K562 (cell line): ENCODE measurements at places on chromosomes 5 and 9. TPM values are rescaled to one million over a fixed set of nuclear protein-coding genes. Genes with fewer than 3 reads are reported as not detected.

DNA sequence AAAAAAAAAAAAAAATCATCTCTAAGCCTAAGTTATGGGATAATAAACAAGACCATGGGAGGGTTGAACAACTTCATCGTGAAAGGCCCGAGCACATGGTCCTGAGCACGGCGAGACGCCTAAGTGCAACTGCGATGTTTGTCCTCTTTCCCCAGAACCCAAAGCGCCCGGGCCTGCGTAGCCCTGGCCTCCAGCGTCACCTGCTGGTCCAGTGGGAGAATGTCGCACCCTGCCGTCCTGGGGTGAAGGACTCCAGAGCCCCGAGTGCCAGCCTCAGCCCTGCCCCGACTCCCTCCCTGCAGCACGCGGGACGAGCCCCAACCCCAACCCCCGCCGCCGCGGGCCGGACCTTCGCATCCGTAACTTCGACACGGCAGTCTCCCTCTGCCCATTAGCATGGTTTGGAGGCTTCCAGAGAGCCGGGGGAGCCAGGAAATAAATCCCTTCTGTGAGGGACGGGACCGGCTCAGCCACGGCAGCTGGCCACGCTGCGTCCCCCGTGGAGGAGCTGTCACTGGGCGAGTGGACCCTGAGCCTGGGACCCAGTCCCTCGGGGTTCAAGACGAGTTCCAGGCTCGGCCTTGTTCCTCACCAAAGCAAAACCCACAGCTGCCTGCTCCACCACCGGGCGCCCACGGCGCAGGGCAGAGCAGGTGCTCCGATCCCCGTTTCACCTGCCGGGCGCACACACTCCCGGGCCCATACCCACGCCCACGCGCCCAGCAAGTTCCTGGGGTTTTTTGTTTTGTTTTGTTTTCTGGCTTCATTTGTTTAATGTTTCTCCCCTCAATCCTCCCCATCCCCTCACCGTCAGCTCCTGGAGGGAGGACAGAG is 132.5 kb upstream of the HAND1 start:
- DNase-seq: peak; percentile 89

IFNB1 gene
- not detected in 2 replicates for total RNA-seq

GRCh38 chr5:141121985-141122384 is 367 bp downstream of the PCDHB4 start:
- no peak for DNase-seq

DNA sequence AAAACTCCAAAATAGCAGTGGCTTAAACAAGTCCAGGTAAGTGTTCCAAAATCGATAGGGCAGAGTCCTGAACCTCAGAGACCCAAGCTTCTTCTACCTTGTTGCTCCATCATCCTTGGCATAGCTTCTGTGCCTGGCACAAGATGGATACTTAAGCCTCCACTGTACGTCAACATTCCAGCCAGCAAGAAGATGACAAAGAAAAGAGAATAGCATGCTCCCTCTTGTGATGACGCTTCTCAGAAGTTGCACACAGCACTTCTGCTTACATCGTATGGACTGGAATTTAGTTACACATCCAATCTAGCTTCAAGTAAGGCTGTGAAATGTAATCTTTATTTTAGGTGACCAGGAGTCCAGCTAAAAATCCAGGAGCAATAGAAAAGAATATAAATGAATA is 227.4 kb downstream of the ESM1 start:
- DNase-seq: no peak
